ENCODE measurements at places on chromosomes 6 and 20.

- DNase-seq, result peak; percentile 70
Observed at GRCh38 chr6:43644940-43645612, at the start of gene RSPH9. Gene RSPH9, plus strand, starts transcription at chr6:43645036. Its CDS starts 63 bp downstream, at chr6:43645099.

DNA sequence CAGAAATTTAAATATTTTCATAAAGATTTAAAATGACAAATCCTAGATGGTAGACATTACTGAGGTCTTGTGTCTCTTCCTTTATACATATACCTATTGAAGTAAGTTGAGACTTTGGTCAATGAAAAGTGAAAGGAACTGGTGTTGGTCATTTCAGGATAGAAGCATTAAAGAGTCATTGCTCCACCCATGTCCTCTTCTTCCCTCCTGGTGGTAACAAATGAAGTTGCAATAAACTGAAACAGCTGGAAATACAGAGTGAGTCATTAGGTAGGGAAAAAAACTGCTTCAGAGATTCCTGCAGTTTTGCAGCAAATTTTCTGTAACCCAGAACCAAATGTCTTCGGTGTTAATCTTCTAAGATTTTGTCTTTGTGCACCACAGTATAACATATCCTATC, 448.0 kb downstream of the EYS start:
- peak; percentile 52 for DNase-seq

DNA sequence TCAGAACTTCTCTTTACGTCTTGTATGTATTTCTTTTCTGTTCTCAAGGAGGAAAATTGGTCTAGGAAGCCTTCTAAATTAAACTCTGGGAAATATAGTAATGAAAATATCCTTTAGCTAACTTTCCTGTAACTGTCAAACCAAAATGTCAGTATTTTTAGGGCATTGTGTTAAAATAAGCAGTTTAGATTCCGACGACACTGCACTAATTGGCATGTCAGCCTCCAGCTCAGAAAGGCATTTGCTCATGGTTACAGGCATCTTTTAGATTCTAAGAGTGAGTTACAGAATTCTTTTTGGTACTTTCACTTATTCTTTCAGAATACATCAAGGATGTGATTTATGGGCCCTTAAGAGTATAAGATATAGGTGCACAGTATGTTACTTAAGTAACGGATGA, 26.1 kb upstream of the VAPB start:
- DNase-seq, result no peak

DNA sequence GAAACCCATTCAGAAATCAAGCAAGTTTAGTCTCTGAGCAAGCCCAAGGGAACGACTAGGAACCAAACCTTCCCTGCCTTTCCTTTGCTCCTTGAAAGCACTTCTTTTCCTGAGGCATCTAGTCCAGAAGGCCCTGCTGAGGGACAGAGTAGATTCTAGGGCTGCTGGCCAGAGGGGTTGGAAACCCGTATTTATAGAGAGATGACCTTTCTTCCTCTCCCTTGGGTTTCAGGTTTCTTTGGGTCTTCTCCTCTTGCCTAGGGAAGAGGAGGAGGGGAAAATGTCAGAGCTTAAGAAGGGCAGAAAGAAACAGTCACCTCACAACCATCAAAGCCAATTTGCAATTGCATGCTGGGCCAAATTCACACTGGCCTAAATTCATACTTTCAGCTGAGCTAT, 5.8 kb downstream of the APOBEC2 start:
- DNase-seq, result no peak

DNA sequence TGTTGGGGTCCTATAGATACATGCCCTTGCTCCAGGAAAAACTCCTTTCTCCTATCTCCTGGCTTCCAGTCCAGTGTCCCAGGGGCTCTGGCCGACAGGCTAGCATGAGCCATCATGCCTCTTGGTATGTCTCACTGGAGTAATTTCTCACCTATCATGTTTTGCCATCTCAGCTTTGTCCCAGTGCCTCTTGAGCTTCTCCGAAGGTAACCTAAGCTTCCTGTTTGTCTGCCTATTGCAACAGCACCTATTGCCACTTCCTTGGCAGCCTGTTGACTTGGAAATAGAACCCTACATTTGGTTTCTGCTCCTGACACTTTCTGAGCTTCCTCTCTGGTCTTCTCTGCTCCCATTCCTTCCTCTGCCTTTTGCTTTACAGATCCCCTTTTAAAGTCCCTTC, 197.7 kb downstream of the KCNQ5 start:
- DNase-seq, result peak; percentile 34

- DNase-seq, result peak; percentile 90
Observed at GRCh38 chr6:100620085-100620840, 155.5 kb upstream of the SIM1 start.

- DNase-seq, result no peak
Observed at GRCh38 chr20:9395971-9396370, 118.4 kb upstream of the LAMP5 start.

- DNase-seq, result no peak
Observed at GRCh38 chr6:169847141-169847674, 95.8 kb downstream of the ERMARD start.

GRCh38 chr6:154428897-154429296, 72.3 kb upstream of the IPCEF1 start:
- no peak for DNase-seq

DNA sequence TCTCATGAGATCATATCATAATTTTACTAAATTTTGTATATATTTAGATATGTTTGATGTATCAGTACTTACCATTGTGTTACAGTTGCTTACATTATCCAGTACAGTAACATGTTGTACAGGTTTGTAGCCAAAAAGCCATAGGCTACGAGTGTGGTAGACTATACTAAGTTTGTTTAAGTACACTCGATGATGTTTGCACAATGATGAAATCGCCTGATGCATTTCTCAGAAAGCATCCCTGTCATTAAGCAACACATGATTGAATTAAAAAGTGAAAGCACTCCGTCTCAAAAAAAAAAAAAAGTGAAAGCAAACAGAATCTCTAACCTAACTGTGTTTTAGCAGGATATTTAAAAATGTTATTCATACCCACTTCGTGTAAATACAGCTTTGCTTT, 104.9 kb upstream of the TFAP2D start:
- no peak for DNase-seq

DNA sequence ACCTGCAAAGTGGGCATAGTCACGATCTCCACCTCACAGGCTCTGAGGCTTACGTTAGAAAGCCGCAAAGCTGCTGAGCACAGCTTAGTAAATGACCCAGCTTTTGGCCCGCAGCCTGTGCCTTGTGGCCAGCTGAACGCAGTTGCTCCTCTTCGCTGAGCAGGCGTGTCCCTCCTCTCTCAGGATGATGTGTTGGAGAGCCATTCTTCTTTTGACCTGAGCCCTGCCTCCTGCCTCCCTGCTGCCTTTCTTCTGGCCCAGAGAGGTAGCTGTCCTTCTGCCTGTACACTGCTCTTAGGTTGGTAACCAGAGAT, 47.6 kb upstream of the MYL9 start:
- DNase-seq, result peak; percentile 96

- DNase-seq, result no peak
Observed at GRCh38 chr6:154719433-154719832, 13.8 kb upstream of the SCAF8 start.

GRCh38 chr6:45801471-45802289, 214.0 kb downstream of the CLIC5 start:
- peak; percentile 72 for DNase-seq

- DNase-seq, result no peak
Observed at GRCh38 chr6:125951323-125951722, 5.2 kb upstream of the HINT3 start.

- DNase-seq, result no peak
Observed at GRCh38 chr20:63814891-63815614, 16.0 kb downstream of the ZBTB46 start.

DNA sequence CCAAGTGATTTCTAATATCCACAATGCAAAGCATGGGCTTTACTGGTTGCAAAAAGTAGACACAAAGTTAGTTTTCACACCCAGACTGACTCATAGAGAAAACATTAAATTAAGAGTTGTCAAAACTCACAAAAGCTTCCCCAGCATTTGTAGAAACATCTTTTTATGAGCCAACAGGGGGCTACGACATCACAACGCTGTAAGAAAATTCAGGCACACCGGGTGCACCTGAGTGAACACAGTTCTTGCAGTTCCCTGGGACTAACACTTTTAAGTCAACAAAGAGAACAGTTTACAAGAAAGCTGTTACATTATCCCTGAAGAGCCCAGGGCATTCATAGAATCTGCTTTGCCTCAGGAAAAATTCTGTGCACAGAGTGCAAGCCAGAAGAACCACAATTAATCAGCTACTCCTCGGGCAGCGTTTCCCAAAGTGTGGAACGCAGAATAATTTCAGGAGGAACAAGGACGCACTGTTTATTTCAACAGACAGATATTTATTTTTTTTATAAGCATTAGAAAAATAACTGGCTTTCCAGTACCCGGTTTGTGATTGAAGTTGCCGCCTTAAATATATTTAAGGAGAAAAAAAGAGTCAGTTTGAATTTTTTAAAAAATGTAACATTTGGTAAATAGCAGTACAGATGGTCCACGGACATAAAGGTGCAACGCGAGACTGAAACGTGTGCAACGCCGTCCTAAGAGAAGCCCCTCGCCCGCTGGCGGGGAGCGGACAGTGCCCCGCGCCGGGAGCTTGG, 1.2 kb downstream of the NCOA5 start:
- DNase-seq, result peak; percentile 77

DNA sequence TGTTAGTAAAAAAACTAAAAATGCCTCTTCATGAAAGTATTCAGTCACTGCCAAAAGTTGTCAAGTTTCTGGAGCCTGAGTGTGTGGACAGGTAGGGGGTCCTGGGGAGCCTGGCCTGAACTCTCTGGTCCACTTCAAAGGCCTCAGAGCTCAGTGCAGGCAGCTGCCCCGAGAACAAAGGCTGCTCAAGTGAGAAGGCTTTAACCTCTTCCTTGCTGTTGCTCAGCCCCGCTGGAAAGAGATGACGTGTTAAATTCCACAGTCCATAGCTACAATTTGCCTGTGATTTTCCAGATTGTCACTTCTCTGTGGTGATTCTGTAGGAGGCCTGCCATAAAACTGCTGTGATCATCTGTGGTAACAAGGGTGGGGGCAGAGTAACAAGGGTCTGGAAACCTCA, 96.9 kb downstream of the FAM120B start:
- peak; percentile 14 for DNase-seq

DNA sequence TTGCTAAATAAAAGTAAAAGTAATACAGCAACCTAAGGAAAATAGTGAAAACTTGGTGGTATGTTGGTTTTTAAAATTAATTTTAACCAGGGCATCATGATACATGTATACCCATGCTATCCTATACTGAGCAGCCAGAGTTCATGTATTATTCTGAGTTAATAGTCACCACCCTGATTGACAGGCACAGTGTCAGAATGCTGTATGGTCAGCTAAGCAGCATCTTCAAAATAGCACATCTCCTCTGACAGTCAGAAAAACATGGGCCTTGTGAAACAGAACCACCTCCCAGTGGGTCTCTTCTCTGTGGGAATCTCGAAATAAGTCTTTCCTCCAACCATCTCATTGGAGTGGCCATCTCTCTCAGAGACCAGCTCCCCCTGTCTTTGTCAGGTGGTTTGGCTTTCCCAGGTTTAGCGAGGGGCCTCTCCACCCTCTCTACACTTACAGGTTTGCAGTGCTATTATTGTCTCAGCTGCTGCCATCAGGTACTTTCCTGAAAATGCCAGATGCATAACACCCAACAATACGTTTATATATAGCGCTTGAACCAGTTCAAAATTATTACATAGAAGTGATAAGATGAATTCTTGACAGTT, 47.1 kb upstream of the RNF8 start:
- no peak for DNase-seq

GRCh38 chr6:56573624-56574023, 69.1 kb downstream of the DST start:
- no peak for DNase-seq

GRCh38 chr6:144710207-144710606, 425.1 kb downstream of the UTRN start:
- DNase-seq, result peak; percentile 97

DNA sequence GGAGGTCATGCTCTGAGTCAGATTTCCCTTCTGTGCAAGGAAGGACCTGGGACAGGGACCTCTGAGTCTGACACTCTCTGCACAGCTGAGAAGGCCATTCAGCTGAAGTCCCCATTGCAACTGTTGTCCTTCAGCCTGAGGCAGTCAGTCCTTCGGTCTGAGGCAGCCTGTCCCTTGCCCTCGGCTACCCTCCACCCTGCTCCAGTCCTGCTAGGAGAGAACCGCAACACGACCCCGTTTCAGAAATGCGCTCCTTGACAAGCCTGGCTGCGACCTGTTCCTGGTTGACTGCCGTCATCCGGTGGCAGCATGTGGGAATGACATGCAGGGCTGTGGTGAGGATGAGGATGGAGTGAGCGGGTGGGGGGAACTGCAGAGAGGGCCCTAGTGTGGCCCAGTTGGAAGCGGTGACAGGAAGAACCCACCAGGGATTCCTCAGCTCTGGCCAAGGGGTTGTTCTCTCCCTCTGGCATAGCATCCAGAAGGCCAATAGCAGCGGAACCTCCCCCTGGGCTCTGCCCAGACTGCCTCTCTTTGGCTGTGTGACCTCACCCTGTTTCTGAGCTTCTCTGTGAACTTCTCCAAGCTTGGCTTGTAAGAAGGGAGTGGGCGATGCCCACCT, 40.3 kb upstream of the ANGPT4 start:
- DNase-seq, result peak; percentile 60

GRCh38 chr6:89487864-89488263, 54.9 kb downstream of the ANKRD6 start:
- DNase-seq, result no peak

GRCh38 chr6:134665029-134665723, 284.7 kb downstream of the ALDH8A1 start:
- DNase-seq, result no peak

- DNase-seq, result no peak
Observed at GRCh38 chr20:45176526-45177267, 2.0 kb downstream of the PI3 start.

- no peak for DNase-seq
Observed at GRCh38 chr6:103335412-103335811, 1524.3 kb downstream of the HACE1 start.

GRCh38 chr20:35326021-35326739, 34.0 kb upstream of the FAM83C start:
- DNase-seq, result no peak

GRCh38 chr6:26041946-26042345, 45.3 kb upstream of the HFE start:
- DNase-seq, result no peak

DNA sequence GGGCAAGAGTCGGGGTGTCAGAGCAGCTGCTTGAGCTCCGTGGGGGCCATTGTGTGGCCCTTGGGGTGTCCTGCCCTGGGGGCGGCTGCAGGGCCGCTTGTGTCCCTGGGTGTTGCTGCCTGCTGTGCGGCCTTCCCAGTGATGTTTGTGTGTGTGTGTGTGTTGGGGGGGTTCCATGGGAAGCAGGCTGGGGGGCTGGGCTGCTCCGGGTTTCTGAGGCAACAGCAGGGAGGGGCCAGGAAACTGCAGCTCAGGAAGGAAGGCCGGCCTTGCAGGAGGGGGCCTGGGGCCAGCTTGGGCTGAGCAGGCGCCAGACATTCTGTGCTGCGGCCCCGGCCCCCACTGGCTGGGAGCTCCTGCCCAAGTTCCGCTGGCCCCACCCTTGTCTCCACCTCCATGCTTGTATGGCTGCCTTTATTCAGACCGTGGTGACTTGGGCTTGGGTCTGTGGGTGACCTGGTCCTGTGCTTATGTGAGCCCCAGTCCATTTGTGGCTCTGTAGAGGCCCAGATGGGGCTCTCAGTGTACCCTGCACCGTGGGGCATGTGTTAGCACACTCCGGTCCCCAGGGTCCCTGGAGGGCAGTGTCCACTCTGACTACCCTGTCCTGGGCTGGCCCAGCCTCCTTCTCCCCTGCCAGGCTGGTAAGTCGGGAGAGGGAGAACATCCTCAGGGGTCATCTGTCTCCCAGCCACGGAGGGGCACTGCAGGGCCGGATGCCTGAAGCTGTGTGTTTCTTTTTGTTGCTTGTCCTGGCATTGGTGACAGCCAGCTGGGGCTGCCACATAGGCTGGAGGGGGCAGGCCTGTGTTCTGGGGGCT, 4.6 kb upstream of the SOX18 start:
- DNase-seq, result peak; percentile 66

- no peak for DNase-seq
Observed at GRCh38 chr6:170311696-170312095, 5.1 kb downstream of the FAM120B start.

Data from M059J (cell line).